ENCODE measurements at places on chromosomes 11 and 22.

- no peak for DNase-seq
Observed at GRCh38 chr11:64577202-64577601, 13.8 kb upstream of the SLC22A12 start.

- DNase-seq, result no peak
Observed at GRCh38 chr11:75916882-75917281, 101.9 kb downstream of the UVRAG start.

- no peak for DNase-seq
Observed at GRCh38 chr11:117851852-117852251, 24.6 kb downstream of the FXYD6 start.

DNA sequence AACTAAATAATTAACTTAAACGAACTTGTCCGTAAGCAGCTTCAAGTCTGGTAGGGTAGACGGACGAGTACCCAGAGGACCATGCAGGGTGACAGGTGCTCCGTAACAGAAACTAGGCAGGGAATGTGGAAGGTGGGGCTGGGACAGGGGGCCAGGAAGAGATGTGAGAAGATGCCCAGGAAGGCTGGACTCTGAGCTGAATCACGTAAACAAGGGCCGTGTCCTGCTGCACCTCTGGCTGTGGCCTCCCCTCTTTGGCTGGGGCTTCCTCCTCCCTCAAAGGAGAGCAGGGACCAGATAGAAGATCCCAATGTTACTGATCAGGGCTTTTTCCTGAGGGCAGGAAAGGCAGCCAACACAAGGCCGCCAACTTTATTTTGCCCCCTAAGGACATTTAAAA, 47.9 kb downstream of the PACSIN2 start:
- no peak for DNase-seq

GRCh38 chr11:119473901-119474681, 51.1 kb upstream of the THY1 start:
- DNase-seq, result no peak

GRCh38 chr11:103926990-103927389, 109.5 kb upstream of the DDI1 start:
- DNase-seq, result no peak

DNA sequence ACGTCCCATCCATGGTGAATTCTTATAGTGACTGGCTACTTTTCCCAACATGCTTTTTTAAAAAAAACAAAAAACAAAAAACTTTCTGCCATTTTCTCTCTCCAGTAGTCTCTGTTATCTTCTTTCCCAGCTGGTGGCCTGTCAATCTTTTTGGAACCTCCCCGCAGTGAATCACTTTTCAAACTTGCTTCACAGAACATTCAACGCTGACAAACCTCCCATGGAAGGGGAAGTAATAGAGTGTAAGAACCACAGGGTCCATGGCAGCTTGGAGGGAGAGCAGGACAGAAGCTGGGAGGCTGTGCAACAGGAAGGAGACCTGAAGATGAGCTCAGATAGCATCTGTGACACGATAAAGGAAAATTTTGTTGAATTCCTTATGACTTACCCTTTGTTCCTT, 9.8 kb upstream of the CECR2 start:
- peak; percentile 30 for DNase-seq

DNA sequence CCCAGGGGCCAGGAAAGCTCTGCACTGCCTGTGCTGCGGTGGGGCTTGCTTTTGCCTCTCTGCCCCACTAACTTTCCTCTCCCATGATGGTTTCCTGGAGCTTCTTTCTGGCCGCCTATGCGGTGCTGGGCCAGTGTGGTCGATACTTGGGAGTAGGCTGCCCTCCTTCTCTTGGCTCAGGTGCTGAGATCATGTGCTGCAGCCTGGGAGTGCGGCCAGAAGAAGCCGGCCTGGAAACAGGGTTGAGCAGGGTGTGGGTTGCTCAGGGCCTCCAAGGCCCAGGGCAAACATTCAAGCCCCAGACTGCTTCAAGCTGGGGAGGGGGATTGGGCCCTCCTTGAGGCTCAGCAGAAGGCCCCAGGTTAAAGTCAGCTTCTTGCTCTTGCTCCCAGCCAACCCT, 125.0 kb downstream of the NTM start:
- no peak for DNase-seq

GRCh38 chr22:39520226-39521105, at the start of gene ATF4:
Gene ATF4 (plus strand): TSS chr22:39520562. CDS start chr22:39521446, 884 bp downstream.
- peak; percentile 82 for DNase-seq

GRCh38 chr11:109490953-109491635, 69.1 kb downstream of the C11orf87 start:
- no peak for DNase-seq

DNA sequence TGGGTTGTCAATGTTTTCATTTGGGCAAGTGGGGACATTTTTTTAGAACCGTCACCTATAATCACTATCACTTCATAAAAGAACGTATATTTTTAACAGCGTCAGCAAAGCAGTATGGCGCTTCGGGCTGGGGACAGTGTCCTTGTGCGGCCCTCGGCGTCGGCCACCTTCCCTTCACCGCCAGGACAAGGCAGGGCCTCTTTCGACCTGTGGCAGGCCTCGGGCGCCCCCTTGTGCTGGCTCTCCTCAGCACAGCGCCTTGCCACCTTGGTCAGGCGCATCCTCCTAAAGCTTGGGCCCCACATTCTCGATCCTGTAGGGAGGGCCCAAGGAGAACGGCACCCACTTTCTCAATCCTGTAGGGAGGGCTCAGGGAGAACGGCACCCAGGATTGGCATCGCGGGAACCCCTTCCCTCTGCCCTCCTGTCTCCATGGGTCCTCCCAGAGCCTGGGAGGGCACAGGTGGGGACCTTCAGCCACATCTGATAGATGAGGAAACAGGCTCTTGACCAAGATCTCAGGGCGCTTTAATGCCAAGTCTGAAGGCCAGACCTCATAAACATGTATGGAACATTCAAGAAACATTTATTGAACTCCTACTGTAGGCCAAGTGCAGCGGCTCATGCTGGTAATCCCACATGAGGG, 11.5 kb upstream of the FADD start:
- peak; percentile 69 for DNase-seq

GRCh38 chr22:27556371-27556770, 245.2 kb downstream of the MN1 start:
- DNase-seq, result no peak

DNA sequence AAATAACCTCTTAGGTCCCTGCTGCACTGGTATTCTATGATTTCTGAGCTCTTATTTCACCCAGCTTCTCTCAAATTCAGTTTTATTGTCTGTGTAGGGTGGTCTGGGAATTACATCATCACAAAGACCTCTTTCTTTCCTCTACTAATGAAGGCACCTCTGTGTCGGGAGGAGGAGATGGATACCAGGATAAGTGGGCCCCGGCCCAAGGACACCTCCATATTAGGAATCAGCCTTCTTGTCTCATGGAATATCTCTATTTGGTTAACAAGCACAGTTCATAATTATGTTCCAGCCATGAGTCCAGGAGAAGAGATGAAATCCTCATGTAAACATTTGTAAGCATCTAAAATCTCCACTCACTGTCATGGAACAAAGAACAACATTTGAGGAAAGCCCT, 9.4 kb downstream of the PARVA start:
- DNase-seq, result no peak

GRCh38 chr11:24453129-24453718, 43.6 kb upstream of the LUZP2 start:
- no peak for DNase-seq

- no peak for DNase-seq
Observed at GRCh38 chr11:87127101-87127500, 89.4 kb downstream of the TMEM135 start.

GRCh38 chr22:43570531-43571165, 158.8 kb downstream of the MPPED1 start:
- no peak for DNase-seq

- DNase-seq, result peak; percentile 53
Observed at GRCh38 chr11:33735271-33736147, 714 bp downstream of the CD59 start.

- DNase-seq, result peak; percentile 64
Observed at GRCh38 chr11:128936606-128937251, 5.9 kb downstream of the TP53AIP1 start.

- no peak for DNase-seq
Observed at GRCh38 chr22:17192186-17192585, 27.0 kb downstream of the ADA2 start.

DNA sequence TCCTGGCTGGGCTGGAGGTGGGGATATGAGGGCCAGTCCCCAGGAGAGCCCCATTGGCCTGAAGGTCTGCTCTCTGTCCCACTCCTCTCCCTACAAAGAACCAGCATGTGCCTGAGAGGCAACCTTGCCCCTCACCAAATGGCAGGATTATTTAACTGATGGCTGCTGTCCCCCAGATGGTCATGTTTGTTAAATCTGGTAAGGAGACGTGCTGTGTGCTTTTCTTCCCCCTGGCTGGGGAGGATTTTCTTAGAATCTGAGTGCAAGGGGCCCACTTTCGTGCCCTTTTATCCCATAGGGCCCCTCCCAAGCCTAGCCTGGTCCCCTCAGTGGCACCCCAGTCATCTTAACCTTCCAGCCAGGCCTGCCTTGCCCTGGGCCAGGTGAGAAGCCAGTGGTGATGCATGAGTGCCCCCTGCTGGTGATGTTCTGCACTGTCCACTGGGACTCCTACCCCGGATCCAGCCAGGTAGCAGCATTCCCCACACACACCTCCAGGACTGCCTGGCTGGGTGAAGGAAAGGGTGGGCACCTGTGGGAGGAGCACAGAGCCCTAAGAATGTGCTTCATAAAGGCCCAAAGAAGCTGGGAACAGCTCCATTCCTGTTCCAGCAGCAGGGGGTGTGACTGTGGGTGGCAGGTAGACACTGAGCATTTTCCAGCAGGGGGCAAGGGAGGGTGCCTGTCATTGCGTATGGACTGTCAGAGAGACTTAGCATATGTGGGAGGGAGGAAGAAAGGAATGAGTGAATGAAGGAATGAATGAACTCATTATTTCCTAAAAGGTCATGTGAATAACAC, 28.9 kb downstream of the MFNG start:
- DNase-seq, result peak; percentile 81

DNA sequence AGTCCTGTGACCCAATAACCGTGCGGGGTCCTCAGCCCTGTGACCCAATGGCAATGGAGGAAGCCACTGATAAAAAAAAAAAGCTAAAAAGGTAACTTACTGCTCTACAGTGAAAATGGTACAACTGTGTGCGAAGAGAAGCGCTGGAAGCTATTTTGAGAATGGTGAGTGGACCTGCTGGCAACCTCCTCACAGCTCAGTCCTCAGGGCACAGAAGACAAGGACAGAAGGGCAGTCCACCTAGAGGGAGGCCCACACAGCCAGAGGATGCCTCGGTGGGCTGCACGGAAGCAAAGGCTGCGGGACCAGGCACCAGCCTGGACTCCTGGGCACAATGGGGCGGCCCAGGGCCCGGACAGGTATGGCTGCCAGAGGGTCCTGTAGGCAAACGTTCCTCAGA, 35.6 kb downstream of the BRD1 start:
- no peak for DNase-seq

GRCh38 chr11:72669527-72669926, 4.7 kb downstream of the PDE2A start:
- no peak for DNase-seq

DNA sequence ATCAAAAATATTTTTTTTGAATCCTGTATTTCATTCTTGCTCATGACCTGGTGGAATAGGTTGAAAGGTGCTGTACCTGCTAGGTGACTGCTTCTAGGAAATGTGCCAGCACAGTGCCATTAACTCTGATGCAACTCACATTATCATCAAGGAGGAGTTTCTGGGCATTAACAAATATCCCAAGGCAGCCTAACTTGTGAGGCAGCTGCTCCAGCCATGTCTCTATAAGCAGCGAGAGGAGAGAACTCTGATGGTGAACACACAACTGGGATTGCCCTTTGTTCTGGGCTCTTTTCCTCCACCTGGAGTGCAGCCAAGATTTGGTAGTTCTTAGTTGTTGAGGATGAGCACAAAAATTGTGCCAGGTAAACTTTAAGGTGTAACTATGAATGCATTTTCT, 25.6 kb downstream of the HEPHL1 start:
- no peak for DNase-seq

- DNase-seq, result no peak
Observed at GRCh38 chr11:37841016-37841415, 1243.0 kb upstream of the RAG2 start.

DNA sequence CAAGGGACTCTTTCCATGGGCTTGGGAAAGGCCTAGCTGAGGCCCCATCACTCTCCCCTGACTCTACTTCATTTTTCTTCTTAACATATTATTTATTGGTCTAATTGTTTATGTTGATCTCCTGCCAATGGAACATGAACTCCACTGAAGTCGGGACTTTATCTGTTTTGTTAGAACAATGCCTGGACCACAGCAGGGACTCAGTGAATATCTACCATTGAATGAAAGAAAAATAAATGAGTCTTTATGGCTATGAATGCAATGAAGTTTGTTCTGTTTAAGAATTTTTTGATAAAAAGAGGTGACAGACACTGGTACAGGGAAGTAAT, 112.3 kb downstream of the ADAMTS15 start:
- no peak for DNase-seq

DNA sequence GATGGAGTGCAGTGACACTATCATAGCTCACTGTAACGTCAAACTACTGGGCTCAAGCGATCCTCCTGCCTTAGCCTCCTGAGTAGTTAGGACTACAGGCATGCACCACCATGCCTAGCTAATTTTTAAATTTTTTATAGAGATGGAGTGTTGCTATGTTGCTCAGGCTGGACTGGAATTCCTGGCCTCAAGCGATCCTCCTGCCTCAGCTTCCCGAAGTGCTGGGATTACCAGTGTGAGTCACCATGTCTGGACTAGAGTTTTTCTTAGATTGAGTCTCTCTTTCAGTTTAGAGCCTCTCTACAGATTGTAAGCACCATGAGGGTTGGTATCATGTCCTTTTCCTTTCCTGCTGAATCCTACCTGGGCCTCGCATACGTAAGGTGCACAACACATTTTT, 57.3 kb upstream of the ALKBH3 start:
- no peak for DNase-seq

GRCh38 chr11:66863428-66864125, 6.7 kb downstream of the LRFN4 start:
- DNase-seq, result no peak

- no peak for DNase-seq
Observed at GRCh38 chr11:93545566-93545965, 2.4 kb upstream of the SMCO4 start.

GRCh38 chr11:78533399-78533798, 41.3 kb downstream of the NARS2 start:
- no peak for DNase-seq

GRCh38 chr22:26670459-26670858, 13.1 kb downstream of the MIAT start:
- no peak for DNase-seq

- no peak for DNase-seq
Observed at GRCh38 chr11:2418693-2419360, 18.3 kb downstream of the TSSC4 start.

- DNase-seq, result no peak
Observed at GRCh38 chr11:104602643-104603042, 295.6 kb downstream of the CASP12 start.

- DNase-seq, result no peak
Observed at GRCh38 chr22:30925667-30926066, 42.9 kb downstream of the MORC2 start.

DNA sequence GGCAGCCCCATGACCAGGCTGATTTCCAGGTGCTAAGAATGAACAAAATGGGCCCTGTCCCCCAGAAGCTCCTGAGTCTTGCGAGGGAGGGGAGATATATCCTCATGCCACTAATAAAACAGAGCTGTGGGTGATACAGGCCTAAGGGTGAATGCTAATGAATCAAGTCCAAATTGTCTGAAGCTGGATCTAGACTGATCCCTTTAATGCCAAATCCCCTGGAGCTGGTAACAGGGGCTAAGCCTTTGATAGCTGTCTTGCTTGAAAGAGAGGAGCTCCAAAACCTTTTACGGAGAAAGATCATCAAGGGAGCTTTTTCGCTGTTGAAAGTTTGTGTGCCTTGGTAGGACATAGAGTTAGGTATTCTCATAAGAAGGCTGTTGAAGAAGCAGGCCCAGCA, 79.7 kb downstream of the PPFIBP2 start:
- no peak for DNase-seq
